ENCODE measurements at places on chromosomes 3 and 15.

DNA sequence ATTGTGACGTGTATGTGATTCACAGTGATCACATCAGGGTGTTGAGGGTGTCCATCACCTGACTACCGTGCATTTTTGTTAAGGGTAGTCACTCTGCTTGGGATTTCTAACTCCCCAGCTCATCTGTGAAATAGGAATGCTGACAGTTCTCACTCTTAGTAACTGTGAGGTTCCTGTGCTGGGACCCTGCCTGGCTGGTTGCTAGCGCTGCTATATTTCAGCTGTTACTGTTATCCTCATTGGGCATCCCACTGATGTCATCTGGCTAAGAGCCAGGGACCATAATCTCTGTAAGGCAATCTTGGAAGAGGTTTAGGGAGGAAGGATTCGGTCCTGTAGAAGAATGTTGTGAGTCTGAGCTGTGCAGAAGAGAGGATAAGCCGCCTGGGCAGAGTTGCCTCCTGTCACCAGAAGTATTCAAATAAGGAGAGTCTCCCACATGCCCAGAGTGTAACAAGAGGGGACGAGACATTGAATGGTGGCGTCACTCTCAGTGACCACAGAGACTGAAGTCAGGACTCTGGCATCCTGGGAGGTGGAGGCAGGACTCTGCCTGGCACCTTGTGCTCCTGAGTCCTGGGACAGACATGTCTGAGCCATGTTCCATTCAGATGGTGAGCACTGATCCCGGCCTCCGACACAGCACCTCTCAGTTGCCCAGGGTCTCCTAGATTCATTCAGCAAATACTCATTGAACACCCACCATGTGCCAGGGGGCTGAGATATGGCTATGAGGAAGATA, 52.2 kb downstream of the FBLN2 start:
- ATAC-seq = no peak

DNA sequence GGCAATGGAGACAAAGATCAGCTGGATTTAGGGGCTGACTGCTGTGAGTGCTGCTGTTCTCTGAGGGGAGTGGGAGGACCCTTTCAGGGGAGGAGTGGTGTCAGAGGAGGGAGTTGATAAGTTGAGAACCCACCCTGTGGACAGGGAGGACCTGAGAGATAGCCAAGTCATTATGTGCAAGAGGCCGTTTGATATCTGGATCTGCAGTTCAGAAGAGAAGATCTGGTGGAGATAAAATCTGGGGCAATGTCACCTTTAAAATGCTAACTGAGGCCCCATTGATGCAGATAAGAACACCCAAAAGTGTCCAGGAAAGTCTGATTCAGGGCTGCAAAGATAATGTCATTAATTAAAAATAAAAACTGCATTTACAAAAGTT, 256.1 kb upstream of the HES1 start:
- ATAC-seq = no peak

DNA sequence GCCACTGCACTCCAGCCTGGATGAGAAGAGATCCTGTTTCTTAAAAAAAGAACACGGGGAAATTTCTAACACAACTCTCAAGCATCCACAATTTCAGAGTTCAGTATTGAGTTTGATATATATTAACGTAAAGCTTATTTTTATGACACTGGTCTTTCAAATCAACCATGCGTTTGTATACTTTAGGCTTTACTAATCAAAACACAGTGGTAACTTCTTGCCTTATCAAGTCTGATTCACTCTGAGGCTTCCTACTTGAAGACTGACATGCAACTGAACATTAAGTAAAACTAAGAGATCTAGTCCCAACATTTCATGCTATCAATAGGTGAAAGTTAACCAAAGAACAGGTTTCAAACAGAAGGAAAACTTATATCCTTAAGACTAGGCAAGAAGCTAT, 46.7 kb downstream of the PRTG start:
- ATAC-seq = no peak

GRCh38 chr3:18351823-18352744, 73.1 kb downstream of the SATB1 start:
- no peak for ATAC-seq

DNA sequence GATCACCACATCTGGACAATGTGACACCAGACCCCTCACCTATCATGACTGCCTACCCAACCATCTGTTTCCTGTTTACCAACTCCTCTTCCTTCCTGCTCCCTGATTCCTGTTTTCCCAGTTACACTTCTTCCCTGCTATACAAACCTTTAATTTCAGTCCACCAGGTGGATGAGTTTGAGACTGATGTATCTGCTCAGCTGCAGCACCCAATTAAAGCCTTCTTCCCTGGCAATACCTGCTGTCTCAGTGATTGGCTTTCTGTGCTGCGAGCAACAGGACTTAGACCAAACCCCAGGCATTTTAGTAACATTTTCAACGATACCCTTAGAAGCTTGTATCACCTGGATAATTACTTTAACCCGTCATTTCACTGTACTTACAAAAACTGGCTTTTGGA, 968.2 kb upstream of the NR2F2 start:
- no peak for ATAC-seq

DNA sequence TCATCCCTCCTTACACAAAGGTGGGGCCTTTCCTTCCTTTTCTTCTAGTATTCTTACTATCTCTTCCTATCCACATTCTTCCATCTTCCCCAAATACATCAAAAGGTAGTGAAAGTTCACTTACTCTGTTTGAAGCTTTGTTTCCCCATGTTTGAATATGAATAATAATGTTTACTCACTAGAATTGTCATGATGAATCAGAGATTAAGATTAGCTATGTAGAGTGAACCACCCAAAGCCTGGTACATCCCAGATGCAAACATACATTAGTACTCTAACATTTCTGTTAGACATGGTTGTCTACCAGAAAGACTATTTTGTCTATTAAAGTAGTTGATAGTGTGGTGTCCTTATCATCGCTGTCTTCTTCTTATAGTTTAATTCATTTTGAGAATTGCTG, 327.1 kb upstream of the TBC1D5 start:
- ATAC-seq = no peak

- ATAC-seq = no peak
Measured at GRCh38 chr15:50821476-50821875, 56.0 kb upstream of the SPPL2A start.

DNA sequence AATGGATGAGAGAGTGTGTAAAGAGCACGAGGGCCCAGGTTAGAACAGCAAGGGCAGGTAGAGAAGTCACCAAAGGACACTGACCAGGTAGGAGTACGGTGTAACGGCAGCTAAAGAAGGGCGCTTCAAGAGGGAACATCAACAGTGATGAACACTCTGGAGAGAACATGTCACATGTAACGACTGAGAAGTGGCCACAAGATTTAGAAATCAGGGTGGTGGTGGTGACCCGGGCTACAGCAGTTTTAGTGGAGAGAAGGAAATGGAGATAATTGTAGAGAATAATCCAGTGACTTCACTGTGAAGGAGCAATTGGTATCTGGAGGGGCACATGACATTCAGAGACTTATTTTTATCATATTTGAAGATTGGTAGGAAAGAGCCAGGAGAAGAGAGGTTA, 1.2 kb upstream of the C15orf40 start:
- ATAC-seq = no peak

- ATAC-seq = no peak
Measured at GRCh38 chr3:185623939-185624665, 38.0 kb downstream of the SENP2 start.

GRCh38 chr3:62133015-62133414, 240.3 kb downstream of the FEZF2 start:
- ATAC-seq = no peak

DNA sequence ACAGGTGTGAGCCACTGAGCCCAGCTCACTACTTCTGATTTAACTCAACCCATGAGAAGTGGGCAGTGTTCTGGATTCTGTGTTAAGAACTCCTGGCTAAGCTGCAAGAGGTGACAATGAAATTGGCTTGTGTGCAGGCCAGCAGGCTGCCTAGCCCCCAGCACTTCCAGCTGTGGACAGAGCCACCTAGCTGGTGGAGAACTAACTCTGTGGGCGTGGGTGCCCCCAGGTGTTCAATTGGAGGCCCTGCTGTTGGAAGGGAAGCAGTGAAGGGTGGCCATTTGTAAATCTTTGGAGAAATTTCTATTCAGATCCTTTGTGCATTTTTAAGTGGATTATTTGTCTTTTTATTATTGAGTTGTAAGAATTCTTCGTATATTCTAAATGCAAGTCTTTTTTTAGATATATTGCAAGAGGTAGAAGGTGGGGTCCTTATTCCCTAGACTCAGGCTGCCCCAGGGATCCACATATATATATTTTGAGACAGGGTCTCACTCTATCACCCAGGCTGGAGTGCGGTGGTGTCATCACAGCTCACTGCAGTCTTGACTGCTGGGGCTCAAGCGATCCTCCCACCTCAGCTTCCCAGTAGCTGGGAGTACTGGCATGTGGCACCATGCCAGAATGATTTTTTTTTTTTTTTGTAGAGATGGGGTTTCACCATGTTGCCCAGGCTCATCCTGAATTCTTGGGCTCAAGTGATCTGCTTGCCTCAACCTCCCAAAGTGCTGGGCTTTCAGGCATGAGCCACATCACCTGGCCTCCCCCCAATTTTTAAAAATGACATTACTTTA, 7.2 kb upstream of the SCAMP5 start:
- ATAC-seq = no peak

DNA sequence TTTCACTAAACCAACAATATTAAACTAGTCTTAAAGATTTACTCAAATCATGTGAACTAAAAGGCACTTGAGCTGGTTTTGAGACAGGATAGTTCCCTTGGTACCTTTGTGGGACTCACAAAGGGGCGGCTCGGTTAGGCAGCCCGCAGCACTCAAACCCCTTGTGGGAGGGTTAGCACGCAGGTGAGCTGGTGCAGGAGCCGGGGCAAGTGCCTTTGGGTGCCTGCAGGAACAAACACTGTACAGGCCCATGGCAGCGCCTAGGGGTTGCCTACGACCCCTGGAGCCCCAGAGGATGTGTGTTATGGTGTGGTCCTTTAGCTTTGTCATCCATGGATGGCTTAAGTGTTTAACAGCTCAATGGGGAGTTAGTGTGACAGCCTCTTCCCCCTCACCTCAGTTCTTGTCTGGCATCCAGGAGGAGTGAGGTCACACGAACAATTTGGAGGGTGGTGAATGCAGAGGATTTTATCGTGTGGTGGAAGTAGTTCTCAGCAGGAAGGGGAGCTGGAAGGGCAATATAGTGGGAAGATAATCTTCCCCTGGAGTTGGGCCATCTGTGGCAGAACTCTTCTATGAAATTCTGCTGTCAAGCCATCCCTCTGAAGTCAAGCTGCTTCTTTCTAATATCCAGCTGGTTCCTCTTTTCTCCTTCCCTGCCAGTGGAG, 470.9 kb downstream of the RBMS3 start:
- ATAC-seq = no peak

- no peak for ATAC-seq
Measured at GRCh38 chr15:64236156-64236894, 73.5 kb upstream of the PPIB start.

- ATAC-seq = no peak
Measured at GRCh38 chr3:181687190-181687589, 24.5 kb upstream of the SOX2 start.

GRCh38 chr15:29612701-29613100, 209.6 kb downstream of the TJP1 start:
- no peak for ATAC-seq

- no peak for ATAC-seq
Measured at GRCh38 chr3:3196148-3196861, 16.8 kb upstream of the CRBN start.

GRCh38 chr3:71492974-71493771, 90.4 kb downstream of the FOXP1 start:
- ATAC-seq = no peak

DNA sequence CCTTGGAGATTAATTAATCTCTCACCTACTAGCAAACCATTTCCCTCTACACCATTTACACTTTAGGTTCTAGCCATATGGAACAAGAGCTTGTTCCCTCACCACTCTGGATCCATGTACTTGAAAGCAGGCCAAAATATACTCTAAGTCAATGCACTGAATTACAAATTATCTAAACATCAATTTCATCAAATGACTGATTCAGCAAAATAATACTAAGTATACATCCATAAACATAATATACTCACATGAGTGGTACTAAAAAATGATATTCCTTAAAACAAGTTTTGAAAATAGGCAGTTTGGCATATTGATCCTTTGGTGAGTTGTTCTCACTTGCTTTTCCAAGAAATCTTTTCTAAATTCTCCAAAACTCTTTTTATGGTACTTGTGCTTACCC, 459.7 kb upstream of the ZNF385D start:
- no peak for ATAC-seq

DNA sequence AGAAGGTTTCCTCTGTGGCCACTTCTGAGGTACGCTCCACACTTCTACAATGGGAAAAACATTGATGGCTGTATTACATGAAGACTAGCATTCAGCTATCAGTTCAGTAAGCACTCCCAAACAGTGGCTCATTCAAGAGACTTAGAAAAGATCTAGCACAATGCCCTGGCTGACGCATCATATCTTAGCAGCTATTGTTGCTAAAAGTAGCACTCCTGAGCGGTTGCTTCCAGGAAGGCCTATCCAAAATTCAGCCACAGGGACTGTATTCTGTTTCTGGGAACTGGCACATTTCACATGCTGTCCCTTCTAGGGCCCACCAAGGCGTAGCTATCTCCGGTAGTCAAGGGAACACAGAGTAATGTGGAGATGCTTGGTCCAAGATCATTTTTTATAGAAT, 21.2 kb upstream of the SPRED1 start:
- no peak for ATAC-seq

- peak; percentile 71 for ATAC-seq
Measured at GRCh38 chr3:195160257-195160898, 110.6 kb downstream of the XXYLT1 start.

GRCh38 chr3:108117241-108117775, 26.5 kb upstream of the CD47 start:
- no peak for ATAC-seq

- ATAC-seq = no peak
Measured at GRCh38 chr15:92821491-92822116, 78.5 kb upstream of the CHD2 start.

DNA sequence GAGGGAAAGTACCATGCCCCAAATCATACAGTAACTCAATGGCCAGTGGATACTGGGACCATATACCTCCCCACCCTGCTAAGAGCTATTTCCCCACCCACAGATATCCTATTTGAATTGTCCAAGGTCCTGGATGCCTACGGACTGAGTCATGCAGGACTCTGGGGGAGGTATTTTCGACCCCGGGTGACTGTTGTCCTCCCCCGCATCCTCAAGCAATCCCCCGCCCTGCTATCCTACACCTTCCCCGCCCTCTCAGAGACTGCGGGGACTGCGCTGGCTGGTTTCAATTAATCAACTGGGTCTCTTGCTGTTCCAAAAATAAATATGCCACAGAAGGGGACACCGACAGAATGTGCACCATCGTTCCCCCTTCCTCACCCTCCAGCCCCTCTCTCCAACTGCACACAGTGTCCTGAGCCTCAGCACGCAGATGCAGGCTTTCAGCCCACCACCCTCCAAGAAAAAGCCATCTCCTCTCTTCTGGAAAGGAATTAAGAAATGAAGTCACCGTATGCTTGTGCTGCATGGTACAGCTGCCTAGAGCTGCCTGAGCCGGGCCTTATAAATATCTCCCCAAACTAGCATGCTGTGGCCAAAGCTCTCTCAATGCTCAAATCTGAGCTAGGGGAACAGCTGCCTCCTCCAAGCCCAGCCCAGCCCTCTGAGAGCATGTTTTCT, 8.1 kb downstream of the CAV3 start:
- no peak for ATAC-seq

GRCh38 chr3:72270072-72270681, 485.2 kb upstream of the PROK2 start:
- ATAC-seq = peak; percentile 95
